ENCODE measurements at places on chromosomes 6 and 20.

DNA sequence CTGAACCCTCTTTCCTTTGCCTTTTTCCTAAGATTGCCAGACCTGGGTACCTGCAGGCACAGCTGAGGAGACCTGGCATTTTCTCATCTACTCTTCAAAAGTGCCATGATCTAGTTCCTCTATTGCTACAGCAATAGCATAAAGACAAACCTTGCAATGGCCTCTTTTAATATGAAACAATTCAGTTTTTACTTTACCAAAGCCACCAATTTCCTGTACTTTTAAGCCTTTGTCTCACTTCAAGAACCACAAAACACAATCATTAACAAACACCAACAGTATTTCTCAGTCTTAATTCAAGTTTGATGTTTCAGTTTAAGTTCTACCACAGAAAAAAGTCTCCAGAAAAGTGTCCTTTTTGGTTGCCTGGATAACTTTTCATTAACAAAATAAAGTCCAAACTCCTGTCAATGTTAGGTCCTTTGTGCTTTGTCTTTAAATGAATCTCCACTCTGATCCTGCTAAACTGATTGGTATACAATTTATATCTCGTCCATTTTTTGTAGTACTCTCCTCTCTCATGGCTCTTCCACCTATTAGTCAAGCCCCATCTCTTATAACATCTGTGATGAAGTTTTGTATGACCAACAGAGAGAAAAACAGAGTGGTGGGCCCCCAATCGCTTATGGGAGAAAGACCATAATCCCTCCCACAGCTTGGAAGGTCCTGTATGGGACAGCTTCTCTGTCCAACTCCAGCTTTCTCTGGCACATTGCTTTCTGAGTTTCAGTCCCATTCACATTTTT lies 50.5 kb upstream of the THEMIS start:
- peak; percentile 50 for DNase-seq

DNA sequence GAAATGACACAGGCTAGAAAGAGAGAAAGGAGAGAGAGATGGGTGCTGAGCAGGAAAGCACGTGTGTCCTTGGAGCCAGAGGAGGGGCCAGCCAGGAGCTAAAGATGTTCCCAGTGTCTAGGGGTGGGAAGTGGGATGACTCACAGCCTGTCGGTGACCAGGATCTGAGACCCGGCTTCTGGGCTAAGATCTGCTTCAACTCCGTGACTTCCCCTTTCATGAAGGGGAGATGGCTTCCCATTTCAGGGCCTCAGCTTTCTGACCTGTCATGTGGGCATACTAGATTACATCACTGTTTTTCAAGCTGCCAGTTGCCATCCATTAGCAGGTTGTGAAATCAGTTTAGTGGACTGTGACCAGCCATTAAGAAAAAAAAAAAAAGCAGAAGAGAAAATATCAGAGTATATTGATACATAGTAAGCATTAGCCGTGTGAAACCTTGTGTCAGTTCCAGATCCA lies 5.4 kb downstream of the TGM3 start:
- DNase-seq, result peak; percentile 16

- no peak for DNase-seq
Measured at GRCh38 chr6:15674690-15675386, 12.0 kb upstream of the DTNBP1 start.

DNA sequence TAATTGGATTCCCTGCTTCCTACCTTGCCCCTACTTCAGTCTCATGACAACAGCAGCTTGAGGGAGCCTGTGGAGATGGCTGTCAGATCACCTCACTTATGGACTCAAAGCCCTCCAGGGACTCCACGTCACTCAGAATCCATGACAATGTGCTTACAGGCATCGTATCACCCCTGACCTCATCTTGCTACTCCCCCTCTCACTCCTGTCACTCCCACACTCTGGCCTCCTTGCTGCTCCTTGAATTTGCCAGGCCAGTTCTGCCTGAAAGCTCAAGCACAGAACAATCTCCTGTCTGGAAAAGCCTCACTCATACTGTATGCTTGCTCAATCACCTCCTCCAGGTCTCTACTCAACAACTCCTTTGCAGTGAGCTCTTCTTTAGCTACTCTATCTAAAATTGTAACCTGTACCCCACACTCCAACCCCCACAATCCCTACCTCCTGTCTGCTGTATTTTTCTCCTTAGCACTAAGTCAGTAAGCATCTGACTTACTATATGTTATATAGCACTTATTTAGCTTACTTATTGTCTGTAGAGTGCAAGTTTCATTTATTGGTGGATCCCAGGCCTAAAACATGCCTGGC lies 10.7 kb upstream of the GSTA4 start:
- no peak for DNase-seq

- DNase-seq, result no peak
Measured at GRCh38 chr6:88860310-88860709, 103.1 kb downstream of the RNGTT start.

- DNase-seq, result no peak
Measured at GRCh38 chr6:92495242-92495641, 924.1 kb downstream of the EPHA7 start.

GRCh38 chr6:110589865-110590513 lies 113.6 kb upstream of the SLC22A16 start:
- no peak for DNase-seq

GRCh38 chr6:44113414-44113813 lies 13.8 kb downstream of the MRPL14 start:
- no peak for DNase-seq

DNA sequence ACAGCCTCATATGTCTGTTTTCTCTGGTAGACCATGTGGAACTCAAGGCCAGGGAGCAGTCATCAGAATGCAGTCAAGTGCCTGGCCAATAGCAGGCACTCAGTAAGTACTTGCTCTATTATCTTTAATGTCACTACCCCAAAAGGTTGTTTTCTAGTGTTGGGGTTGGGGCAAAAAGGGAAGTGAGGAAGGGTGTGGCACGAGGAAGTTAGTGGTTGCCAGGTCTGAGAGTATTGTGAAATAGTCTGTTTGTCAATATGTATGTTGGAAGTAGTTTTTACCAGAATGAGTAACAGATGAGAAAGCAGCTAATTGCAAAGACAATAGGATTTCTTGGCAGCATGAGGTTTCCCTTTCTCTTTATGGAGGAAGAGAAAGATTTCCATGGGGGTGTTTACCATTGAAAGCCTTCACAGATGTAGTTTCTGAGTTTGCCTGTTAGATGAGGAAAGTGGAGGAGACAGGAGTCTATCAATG lies 59.5 kb upstream of the ARMH2 start:
- DNase-seq, result peak; percentile 81

GRCh38 chr6:36893976-36894932 lies 8.5 kb downstream of the C6orf89 start:
- DNase-seq, result no peak

DNA sequence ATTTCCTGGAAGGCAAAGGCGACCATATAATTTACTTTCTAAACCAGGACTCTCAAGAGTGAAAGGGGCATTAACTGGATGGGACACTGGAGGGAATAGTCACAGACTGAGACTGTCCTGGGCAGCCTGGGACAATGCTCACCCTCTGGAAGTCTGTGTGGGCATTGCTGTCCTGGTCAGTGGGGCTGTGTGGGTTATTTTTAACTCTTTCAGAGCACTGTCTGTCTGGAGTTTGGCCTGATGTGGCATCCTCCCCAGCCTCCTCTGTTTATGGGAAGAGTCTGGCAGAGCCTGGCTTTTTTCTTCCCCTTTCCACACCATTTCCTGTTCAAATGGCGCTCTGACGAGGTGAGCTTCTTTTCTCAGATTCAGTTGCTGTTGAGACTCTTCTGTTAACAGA lies 11.7 kb downstream of the DAAM2 start:
- no peak for DNase-seq

DNA sequence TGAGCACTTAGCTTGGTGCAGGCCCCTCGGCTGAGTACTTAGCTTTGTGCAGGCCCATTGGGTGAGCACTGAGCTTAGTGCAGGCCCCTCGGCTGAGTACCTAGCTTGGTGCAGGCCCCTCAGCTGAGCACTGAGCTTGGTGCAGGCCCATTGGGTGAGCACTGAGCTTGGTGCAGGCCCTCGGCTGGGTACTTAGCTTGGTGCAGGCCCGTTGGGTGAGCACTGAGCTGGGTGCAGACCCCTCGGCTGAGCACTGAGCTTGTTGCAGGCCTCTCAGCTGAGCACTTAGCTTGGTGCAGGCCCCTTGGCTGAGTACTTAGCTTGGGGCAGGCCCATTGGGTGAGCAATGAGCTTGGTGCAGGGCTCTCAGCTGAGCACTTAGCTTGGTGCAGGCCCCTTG lies 387.1 kb downstream of the THBS2 start:
- DNase-seq, result no peak

GRCh38 chr20:14407336-14407735 lies 69.9 kb upstream of the FLRT3 start:
- DNase-seq, result no peak

DNA sequence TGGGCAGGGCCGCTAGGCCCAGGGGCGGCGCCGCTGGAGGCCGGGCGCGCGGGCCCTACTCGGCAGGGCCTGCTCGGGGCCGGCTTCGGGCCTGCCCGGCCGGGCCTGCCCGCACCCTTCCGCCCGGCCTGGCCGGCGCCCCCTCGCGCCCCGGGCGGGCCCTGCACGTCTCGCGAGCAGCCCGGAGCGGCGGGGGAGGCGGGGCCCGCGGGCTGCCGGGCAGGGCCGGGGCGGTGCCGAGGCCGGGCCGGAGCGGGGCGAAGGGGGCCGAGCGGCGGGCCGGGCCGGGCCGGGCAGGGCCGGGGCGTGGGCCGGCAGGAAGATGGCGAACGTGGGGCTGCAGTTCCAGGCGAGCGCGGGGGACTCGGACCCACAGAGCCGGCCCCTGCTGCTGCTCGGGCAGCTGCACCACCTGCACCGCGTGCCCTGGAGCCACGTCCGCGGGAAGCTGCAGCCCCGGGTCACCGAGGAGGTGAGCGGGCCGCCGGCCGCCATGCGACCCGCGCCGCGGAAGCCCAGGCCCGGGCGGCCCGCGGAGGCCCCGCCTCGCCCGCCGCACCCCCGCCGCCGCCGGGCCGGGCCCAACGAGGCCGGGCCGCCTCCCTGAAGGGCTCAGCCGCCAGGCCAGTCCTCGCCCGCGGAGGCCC lies at the start of gene NPEPL1:
Gene NPEPL1 (plus strand): TSS at position 222 of the 647 bp plus-strand sequence. CDS start 101 bp downstream, at position 323.
- DNase-seq, result peak; percentile 63

GRCh38 chr6:138897031-138897430 lies 91.0 kb downstream of the REPS1 start:
- no peak for DNase-seq

- no peak for DNase-seq
Measured at GRCh38 chr6:12386816-12387215, 96.7 kb downstream of the EDN1 start.

- DNase-seq, result no peak
Measured at GRCh38 chr6:38775870-38776269, 60.8 kb downstream of the DNAH8 start.

GRCh38 chr6:54058236-54058635 lies 53.0 kb upstream of the MLIP start:
- DNase-seq, result no peak

- DNase-seq, result peak; percentile 40
Measured at GRCh38 chr20:53707371-53708055, 113.9 kb upstream of the ZNF217 start.

GRCh38 chr6:41523915-41524633 lies 22.1 kb upstream of the FOXP4 start:
- no peak for DNase-seq

GRCh38 chr20:46564241-46564957 lies 13.9 kb upstream of the OCSTAMP start:
- DNase-seq, result no peak

GRCh38 chr20:44993343-44993742 lies 27.0 kb downstream of the STK4 start:
- peak; percentile 31 for DNase-seq

DNA sequence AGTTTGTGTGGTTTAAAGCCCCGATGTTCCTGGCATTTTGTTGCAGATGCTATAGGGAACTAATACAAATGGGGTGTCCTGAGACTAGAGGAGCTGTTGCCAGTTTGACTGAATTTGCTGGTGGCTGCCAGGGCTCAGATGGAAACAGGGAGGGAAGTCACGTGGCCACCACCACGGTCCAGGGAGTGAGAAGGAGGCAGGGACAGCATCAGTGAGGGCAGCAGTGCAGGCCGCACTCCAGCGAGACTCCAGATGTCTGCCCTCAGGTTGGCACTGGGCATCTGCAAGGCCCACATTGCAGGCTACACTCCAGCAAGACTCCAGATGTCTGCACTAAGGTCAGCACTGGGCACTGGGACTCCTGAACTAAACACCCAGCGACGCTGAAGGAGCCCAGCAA lies 86.2 kb downstream of the RAMACL start:
- DNase-seq, result no peak

GRCh38 chr20:48259456-48259855 lies 474.2 kb upstream of the SULF2 start:
- no peak for DNase-seq

Measured in CD4-positive, alpha-beta T cell treated with Interleukin-15 for 4 hours (primary cell).